NCI-H510A (cell line): ENCODE measurements at places on chromosomes 7 and 10.

GRCh38 chr7:137848095-137848494 is 1.3 kb upstream of the DGKI start:
- DNase-seq, result no peak

- no peak for DNase-seq
Measured at GRCh38 chr10:33421789-33422462, 87.5 kb upstream of the NRP1 start.

GRCh38 chr10:99859585-99859984 is 77.1 kb downstream of the ABCC2 start:
- peak; percentile 14 for DNase-seq

GRCh38 chr10:110074758-110075671 is 67.2 kb downstream of the ADD3 start:
- DNase-seq, result no peak

DNA sequence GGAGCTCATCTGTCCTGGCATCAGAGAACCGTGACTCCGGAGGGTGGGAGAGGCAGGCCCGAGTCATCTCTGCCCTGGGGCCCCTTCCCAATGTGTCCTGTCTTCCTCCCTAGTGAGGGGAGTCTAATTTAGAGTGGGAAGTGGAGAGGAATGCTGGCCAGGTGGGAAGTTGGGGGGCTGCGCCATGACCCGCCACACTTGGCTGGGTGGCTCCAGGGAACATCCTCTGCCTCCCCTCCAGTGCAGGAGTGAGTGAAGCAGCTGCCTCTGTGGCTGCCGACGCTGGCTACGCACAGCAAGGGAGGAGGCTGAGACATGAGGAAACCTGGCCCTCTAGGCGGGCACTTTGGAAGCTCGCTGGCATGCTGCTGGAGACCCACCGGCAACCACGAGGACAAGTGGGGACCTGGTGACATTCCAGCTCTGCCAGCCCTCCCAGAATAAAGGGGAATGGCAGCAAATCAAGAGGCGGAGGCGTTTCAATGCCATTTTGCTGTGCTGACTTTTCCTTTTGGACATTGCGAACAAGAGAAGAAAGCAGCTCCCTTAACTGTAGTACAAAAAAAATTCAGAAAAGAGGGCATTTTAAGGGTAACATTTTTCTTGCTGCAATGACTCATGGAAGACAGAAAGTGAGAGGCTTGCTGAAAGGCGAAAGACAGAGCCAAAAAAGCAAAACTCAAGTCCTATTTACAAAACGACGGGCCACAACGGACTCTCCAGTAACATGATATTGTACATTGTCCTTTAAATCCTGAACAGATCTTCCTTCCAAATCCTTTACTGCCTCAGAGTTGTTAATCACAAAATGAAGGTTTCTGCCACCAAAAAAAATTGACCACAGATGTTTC is 121.2 kb upstream of the PITRM1 start:
- no peak for DNase-seq

DNA sequence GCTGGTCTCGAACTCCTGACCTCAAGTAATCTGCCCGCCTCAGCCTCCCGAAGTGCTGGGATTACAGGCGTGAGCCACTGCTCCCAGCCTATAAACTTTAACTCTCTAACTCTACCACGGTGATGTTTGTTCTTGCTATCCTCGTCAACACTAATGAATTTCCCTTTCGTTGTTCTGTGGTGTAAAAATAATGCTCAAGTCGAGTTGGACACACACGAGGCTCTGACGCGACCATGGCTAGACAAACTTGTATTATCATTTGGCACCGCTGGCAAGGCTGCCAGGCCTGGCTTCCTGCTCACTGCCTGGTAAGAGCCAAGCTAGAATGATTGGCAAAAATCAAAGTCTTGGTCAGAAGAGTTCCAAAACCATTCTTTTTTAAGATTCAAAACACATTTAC is 167.0 kb upstream of the KLF6 start:
- no peak for DNase-seq
